Natural killer cell (primary cell): ENCODE measurements at places on chromosomes 13 and 19. TPM values are rescaled to one million over a fixed set of nuclear protein-coding genes. Genes with fewer than 3 reads are reported as not detected.

DZIP1 gene
- total RNA-seq, result not detected

DNA sequence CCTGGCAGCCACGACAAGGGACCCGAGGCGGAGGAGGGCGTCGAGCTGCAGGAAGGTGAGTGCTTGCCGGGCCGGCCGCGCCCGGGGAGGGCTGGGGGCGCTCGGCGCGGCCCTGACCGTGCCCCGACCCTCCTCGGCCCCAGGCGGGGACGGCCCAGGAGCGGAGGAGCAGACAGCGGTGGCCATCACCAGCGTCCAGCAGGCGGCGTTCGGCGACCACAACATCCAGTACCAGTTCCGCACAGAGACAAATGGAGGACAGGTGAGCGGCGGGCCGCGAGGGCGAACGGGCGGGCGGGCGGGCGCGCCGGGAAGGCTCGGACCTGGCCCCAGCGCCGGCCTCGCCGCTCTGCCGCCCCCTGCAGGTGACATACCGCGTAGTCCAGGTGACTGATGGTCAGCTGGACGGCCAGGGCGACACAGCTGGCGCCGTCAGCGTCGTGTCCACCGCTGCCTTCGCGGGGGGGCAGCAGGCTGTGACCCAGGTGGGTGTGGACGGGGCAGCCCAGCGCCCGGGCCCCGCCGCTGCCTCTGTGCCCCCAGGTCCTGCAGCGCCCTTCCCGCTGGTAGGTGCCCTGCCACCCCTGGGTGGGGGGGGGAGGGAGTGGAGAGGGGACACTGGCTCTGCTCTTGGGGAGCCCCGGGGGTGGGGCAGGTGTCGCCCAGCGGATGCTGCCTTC lies 816 bp downstream of the USF2 start:
- peak; percentile 75 for DNase-seq

SPTBN4 gene
- 0.31 TPM for total RNA-seq

LGALS13 gene
- total RNA-seq, result not detected

RNU6-9 gene
- not detected for total RNA-seq

GRCh38 chr13:61095885-61096284 lies 319.8 kb downstream of the PCDH20 start:
- no peak for DNase-seq

- DNase-seq, result peak; percentile 57
Measured at GRCh38 chr19:45404557-45405434, at the start of gene PPP1R13L. Gene PPP1R13L (minus strand): TSS chr19:45405069. CDS start chr19:45398318, 6,751 bp downstream.
